NCI-H1436 (cell line): ENCODE measurements at places on chromosomes 2 and 18.

DNA sequence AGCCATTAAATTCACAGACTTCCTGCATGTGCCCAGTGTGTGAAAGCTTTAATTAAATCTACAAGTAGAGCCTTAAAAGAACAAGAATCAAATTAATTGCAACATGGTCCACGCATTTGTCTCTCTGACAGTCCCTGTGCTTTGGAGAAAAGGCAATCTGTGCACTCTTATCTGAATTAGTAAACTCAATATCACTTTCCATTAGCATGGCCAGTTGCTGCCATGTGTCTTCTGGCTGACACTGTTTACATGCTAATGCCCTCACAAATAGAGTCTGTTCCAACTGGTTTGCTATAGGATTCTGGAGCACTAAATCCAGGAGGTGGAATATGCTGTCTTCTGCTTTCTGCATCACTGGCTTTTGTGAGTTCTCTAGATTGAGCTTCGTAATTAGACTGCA lies 434.5 kb upstream of the RAB12 start:
- no peak for DNase-seq

DNA sequence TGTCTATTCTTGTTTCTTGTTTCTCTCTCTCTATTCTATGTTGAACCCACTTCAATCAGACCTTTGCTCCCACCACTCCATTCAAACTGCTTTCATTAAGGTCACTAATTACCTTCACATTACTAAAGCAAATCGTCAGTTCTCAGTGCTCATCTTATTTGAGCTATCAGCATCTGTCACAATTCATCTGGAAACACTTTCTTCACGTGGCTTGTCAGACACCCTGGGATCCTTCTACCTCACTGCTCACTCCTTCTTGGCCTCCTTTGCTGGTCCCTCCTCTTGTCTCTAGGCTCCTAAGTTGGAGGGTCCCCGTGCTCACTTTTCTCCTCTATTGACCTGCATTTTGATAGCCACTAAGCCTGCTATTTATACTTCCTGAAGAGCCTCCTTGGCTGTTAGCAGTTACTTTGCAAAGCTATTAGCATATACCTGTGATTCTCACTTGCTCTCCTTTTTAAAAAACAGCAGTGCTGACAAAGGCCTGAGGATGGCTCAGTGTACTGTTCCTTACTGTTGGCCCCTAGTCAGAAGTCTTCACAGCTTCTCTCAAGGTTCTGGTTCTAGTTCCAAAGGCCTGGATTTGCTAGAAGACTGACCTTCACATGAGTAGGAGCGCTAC lies 80.2 kb downstream of the PLEKHM3 start:
- DNase-seq = no peak

DNA sequence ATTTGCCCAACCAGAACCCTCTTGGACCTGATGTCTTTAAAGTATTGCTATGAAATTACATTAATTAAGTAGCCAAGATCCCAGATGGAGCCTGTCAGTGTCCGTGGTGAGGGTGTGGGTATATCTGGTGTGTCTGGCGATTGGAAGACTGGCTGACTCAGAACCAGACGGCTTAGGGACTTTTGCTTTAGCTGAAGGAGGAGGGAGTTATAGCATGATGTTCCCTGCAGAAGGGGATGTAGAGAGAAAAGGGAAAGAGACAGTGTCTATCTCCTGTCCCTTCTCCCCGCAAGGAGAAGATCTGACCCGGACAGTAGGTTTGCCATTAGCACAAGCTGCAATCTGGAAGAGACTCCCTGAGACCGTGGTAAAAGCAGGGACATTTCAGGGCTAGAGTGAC lies 60.6 kb downstream of the POU3F3 start:
- no peak for DNase-seq

DNA sequence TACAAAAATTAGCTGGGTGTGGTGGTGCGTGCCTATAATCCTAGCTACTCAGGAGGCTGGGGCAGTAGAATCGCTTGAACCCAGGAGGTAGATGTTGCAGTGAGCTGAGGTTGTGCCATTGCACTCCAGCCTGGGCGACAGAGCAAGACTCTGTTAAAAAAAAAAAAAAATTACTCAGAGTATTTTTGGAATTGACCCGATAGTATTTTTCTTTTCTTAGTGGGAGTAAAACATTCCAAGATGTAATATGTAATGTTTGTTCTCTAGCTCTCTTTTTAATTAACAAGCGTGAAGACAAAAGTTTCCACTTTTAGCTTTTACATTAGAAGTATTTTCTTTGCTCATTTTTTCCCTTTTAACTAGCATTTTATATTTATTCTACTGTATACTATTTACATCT lies 12.0 kb upstream of the TMEM18 start:
- no peak for DNase-seq

DNA sequence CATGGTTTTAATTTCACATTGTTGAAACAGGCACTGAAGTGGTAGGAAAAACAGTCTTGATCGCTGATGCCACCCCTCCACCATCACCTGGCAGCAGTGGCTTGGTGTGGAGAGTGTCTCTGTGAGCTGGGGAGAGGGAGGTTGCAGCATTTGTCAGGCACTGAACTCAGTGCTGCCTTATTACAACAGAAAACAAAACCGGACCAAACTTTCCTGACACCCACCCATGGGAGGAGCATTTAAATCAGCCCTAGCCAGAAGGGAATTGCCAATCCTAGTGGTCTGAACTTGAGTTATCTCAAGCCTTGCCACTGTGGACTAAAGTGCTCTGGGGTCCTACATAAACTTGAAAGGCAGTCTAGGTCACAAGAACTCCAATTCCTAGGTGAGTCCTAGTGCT lies 103.0 kb upstream of the LGALSL start:
- DNase-seq = no peak

DNA sequence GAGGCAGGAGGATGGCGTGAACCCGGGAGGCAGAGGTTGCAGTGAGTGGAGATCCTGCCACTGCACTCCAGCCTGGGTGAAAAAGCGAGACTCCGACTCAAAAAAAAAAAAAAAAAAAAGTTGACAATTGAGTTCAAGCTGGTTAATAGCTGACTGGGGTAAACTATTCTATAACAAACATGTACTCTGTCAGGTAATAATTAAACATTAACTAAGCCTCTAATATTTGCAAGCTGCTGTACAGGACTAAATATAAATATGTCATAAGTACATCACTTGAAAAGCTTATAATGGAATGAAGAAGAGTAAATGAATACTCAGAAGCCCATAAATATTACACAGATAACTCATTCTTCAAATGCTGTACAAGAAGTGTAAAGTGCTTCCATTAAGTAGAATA lies 190.4 kb upstream of the CRIM1 start:
- DNase-seq = no peak

DNA sequence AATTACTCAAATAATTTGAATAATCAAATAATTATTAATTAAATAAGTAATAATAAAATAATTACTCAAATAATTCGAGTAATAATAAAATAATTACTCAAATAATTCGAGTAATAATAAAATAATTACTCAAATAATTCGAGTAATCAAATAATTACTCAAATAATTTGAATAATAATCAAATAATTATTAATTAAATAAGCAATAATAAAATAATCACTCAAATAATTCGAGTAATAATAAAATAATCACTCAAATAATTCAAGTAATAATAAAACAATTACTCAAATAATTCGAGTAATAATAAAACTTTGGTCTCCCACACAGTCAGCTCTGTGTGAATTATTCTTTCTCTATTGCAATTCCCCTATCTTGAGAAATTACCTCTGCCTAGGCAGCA lies 30.0 kb upstream of the LINC00305 start:
- DNase-seq = no peak

DNA sequence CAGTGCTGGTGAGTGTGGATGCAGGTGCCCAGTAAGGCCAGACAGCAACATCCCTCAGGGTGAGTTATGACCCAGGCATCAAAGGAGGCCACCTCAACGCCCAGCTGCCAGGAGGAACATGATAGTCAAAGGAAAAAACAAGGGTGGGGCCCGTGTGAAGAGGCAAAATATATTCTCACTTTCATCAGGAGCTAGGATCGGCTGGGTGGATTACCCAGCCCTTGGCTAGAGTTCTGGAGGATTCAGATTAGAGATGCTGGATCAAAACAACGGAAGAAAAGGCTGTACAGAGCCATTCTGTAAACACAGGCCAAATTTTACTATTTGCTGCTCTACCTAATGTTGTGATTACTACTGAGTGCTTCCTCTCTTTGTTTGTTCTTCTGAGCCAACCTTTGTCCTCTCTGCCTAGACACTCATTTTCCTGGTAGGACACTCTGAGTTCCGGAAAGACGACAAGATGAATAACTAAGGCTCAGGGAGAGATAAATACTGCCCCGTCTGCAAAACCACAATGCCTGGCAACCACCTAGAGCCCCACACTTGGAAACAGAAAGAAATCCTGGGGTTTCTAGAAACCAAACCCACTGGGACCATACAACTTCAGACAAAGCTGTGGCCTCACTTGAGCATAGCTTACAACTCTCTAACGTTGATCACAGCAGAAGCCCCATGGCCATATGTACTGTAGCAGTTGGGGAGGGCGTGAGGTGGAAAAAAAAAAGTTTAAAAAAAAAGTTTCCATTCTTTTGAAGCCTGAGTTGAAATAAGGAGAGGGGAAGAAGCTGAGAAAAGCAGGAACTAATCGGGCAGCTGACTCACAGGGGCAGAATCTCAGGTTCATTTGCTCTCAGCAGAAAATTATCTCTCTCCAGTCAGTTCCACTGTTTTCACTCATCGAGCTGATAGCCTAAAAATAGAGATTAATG lies 17.8 kb upstream of the PMAIP1 start:
- DNase-seq = no peak

DNA sequence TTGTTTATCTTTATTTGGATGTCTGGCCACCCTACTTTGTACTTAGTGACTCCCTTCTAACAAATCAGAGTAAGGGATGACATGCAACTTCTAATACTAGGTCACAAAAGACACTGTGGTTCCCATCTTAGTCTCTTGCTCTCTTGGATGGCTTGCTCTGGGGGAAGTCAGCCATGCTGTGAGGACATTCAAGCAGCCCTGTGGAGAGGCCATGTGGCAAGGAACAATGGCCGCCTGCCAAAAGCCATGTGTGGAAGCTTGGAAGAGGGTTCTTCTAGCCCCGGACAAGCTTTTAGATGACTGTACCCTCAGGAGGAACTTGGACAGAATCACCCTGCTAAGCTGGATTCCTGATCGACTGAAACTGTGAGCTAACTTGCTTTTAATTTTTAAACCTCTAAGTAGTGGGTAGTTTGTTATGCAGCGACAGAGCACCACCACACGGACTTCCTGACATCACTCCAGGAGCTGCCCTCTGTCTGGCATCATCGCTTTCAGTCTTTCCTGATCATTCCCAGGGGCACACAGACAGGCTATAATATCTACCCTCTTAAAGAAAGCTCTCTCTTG lies 116.8 kb upstream of the ODC1 start:
- no peak for DNase-seq

DNA sequence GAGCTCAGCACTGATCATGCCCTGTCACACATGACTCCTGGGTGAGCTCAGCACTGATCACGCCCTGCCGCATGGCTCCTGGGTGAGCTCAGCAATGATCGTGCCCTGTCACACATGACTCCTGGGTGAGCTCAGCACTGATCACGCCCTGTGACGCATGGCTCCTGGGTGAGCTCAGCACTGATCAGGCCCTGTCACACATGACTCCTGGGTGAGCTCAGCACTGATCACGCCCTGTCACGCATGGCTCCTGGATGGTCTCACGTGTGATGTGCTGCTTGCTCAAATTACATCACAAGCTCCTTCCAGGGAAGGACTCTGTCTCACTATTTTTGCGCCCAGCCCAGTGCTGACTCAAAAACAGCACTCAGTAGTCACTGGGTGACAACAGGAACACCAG lies 258.0 kb downstream of the HDAC4 start:
- no peak for DNase-seq

- DNase-seq = no peak
Observed at GRCh38 chr2:236988690-236989624, 96.7 kb upstream of the COPS8 start.

DNA sequence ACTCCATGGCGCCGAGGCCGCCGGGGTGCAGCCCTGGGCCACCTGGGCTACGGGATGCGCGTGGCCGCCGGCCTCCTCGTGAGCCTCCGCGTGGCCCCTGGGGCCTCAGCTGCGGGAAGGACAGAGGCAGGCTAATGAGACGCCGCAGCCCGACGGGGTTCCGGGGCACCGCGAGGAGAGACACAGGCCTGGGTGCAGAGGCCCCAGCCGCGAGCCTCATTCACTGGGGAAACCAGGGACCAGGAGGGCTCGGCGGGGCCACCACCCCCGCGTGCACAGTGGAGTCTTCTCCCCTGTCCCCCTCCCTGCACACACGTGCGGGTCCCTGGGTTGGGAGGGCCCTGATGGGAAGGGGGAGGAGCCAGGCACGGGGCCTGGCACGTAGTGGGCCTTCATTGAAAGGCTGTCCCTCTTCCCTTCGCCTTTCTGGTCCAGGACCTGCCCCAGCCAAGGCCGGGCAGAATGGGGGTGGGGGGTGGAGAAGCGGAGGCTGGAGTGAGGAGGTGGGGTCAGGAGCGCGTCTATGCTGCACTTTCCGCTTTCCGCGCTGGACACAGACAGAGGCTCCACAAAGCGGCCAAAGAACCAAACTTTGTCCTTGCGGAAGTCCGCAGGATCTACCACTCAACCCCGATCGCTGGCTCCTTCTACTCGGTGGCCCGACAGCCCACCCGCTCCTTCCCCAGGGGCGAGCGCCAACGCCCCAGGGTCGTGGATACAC lies 9.1 kb downstream of the ALPP start:
- no peak for DNase-seq

GRCh38 chr2:62705859-62706720 lies 577 bp downstream of the EHBP1 start:
- DNase-seq = peak; percentile 32

- DNase-seq = no peak
Observed at GRCh38 chr2:37355735-37356134, 11.3 kb downstream of the QPCT start.

GRCh38 chr2:25441353-25441752 lies 99.6 kb upstream of the DNMT3A start:
- no peak for DNase-seq

- DNase-seq = no peak
Observed at GRCh38 chr18:12768625-12769024, 65.8 kb downstream of the PSMG2 start.

DNA sequence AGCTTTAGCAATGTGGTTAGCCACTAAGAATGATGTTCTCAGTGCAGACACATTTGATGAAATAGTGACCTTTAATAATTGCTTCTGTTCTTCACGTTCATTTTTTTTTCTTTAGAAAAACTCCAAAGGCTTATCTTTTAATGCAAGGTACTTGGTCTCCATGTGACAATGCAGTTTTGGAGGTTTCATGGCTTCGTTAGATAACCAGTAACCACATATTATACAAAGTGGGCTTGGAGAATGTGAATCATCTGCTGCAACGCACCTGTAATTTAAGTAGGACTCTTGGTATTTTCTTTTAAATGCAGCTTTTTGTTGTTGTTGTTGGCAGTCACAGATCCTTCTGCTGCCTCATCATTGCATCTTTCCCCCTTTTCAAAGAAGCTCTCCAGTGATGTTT lies 1606.3 kb downstream of the SUCLG1 start:
- DNase-seq = no peak

- no peak for DNase-seq
Observed at GRCh38 chr2:31415421-31415820, 879 bp upstream of the XDH start.

GRCh38 chr2:184879671-184880070 lies 281.3 kb downstream of the ZNF804A start:
- DNase-seq = no peak
